M059J (cell line): ENCODE measurements at places on chromosomes 3 and 15. TPM values are rescaled to one million over a fixed set of nuclear protein-coding genes. Genes with fewer than 3 reads are reported as not detected.
A peak's percentile ranks its signal among the peaks of the same experiment; 100 is the strongest.

The TLE3 gene
- 6.4 and 15.6 TPM in 2 replicates for total RNA-seq

The AP2M1 gene
- total RNA-seq = 676 and 795 TPM in 2 replicates

The GALNT15 gene
- total RNA-seq = 2.1 and 7.0 TPM in 2 replicates

The CPN2 gene
- not detected in 2 replicates for total RNA-seq

The CCR9 gene
- total RNA-seq = not detected in 2 replicates

DNA sequence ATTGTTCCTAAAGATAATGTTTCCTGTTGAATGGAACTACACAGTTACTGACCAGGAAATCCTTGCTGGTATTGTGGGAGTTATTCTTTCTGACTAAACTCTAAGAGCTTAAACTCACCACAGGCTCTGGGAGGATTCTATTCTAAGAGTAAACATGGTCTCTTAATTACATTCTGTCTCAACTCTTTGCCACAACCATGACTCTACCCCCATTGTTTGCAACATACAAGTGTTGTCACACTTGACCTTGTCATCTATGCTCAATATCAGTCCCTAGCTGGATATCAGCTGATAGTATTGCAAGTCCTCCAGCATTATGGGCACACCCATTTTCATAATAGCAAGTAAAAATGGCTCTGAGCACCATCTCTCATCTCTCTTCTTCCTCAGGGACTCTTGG is 29.6 kb upstream of the SECISBP2L start:
- DNase-seq = no peak

DNA sequence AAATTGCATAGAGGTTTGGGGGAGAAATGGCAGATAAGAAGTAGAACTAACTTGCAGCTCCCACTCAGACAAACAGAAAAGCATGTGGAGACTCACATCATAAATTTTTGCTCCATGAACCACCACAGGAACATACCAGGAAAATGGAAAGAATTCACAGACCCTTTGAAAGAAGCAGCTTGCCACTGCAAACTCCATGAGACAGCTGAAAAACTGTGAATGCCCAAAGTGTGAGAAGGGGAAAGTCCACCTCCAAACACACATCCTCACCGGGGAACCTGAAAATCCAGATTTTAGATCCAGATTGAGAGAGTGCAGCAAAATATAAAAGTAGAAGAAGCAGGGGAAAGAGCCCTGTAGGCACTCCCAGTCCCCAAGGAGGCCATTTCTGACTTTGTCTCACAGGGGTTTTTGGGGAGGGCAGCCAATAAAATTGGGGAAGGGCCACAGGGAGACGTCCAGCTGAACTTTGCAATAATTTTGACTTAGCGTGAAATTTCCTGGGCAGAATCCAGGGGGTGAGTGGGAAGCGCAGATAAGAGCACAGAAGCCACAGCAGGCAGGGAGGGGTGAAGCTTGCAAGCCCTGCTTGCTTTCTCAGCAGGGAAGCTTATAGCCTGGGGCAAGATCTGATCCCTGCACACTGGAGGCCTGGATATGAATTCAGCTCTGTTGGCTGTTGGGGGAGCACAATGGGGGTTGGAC is 183.4 kb upstream of the UBE2E2 start:
- peak; percentile 29 for DNase-seq

- DNase-seq = peak; percentile 49
Observed at GRCh38 chr3:188432802-188433520, 279.0 kb downstream of the LPP start.

DNA sequence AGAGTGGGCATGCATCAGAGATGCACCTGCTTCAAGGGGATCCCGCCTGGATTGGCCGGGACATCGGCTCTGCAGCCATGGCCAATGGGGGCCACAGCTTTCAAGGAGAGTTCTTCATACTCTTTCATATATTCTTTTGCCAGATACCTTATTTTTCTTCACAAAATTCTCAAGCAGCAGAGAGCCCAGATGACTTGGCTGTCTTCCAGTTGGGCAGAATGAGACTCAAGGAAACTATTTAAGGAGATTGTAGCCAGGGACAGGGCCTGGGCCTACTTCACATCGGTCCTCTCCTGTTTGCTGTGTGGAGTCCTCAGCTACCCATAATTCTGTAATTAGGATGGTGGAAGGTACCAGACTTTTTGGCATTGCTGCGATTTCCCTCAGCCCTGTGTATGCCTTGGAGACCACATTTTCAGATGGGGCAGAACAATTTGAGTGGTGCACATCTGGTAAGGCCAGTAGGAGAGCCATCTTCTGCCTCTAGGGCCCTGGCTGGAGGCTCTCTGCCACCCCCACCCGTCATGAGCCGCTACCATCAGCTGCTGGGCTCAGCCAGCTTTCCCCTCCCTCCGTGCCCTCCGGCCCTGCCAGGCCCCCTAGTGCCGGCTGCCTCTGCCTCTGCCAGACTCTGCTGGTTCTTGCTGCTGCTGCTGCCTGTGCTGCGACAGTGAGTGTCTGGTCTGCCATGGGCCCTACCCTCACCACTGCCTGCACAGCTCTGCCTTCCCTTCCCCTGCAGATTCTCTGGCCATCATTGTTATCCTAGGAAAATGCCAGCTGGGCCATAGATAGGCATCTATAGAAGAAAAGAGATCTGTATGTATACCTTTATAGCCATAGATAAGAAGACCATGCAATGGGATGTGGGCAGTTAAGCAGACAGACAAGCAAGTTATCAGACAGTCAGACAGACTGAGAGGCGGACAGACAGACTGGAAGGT is 6.7 kb downstream of the PLIN1 start:
- DNase-seq = no peak
